Right ventricle myocardium inferior (tissue), 1 donor: ENCODE measurements at places on chromosomes 2 and 18. TPM values are rescaled to one million over a fixed set of nuclear protein-coding genes. Genes with fewer than 3 reads are reported as not detected.

DNA sequence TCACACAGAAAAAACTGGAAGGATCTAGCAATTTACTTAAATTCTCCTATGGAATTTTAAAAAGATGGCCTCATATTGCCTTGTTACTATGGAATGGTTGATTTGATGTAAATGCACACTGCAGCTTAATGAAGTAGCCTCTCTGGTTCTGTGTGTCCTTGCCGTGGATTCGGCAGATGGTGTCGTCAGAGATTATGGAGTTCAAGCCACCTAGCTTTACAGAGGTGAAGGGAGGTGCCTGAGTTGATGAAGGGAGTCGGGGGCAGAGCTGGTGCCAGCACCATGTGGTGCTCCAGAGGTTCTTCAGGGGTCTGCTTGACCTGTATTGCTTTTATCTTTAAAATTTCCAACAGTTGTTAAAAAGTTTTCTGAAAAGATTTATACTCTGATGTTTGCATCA is 48.8 kb downstream of the ASAP2 start:
- no peak for DNase-seq

GRCh38 chr2:216756435-216756834 is 61.1 kb upstream of the IGFBP5 start:
- DNase-seq = no peak

DNA sequence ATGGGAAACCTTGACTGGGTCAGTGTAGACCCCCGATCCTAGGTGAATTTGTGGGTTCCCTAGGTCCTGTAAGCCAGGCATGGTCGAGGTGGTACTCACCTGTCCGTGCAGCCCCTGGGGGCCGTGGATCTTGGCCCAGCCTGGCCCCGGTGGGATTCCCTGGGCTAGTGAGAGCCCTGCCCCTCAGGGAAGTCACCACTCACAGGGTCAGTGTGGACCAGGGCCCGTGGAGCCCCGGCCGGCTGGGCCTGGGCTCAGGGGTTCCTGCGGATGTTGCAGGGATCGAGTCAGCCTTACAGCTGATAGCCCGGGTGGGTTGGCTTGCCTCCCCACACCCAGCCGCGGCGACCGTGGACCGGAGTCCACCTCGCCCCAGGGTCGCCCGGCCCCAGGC is 528 bp downstream of the ATG9A start:
- DNase-seq = no peak

GRCh38 chr2:69021727-69022126 is 8.7 kb downstream of the ANTXR1 start:
- DNase-seq = no peak

DNA sequence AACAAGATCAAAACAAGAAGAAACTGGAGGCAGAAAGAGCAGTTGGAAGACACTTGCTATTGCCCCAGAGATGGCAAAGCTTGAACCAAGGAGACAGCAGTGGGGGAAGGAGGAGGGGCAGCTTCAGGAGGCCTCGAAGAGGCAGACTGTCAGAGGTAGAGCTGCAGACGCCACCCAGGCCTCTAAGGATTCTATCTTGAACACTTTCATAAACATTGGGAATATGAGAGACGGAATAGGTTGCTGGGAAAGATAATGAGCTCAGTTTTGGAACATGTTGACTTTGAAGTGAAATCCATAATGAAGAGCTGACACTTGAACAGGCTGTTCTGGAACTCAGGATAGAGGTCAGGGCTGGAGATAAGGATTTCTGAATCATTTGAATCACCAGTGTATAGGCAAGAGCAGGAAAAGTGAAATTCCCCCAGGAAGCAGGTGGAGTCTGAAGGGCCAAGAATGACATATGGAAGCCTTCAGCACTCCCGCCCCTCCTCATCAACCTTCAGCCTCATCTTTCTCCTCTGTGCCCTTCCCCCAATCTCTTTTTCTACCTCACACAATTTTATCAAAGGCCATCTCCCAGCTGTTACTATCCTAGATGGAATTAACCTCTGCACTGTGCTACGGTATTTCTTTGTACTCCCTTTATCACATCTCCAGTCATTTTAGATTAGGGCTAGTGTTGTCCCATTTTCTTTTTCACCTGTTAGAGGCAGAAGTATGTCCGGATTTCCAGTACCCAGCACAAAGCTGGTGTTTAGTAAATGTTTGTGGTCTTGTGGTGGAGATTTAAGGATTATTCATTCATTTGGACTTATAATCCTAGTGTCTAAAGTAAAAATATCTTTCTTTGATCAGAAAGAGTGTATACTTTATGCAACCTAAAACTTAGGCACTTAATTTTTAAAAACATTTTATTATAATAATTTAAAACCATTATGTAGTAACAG is 47.5 kb upstream of the RTN4 start:
- no peak for DNase-seq

GRCh38 chr2:220502539-220502938 is 875.1 kb downstream of the SLC4A3 start:
- DNase-seq = no peak

- no peak for DNase-seq
These were observed 610.2 kb downstream of the ZEB2 start for GRCh38 chr2:143909577-143910353.

DNA sequence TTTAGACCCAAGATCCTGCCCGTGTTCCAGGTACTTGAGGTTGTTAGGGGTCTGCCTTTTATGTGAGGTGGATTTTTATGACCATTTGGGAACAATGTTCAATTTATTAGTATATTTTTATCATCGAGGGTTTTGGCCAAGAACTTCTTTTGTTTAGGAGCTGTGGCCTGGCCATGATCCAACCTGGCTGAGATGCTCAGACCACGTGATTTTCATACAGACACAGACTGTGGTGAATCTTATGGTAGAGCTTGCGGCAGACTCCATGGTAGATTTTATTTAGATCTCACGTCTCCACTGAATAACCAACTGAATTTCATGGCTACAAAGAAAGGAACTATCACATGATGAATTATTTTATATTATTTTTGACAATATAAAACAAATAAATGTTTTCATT is 405.5 kb upstream of the VWC2L start:
- no peak for DNase-seq

DNA sequence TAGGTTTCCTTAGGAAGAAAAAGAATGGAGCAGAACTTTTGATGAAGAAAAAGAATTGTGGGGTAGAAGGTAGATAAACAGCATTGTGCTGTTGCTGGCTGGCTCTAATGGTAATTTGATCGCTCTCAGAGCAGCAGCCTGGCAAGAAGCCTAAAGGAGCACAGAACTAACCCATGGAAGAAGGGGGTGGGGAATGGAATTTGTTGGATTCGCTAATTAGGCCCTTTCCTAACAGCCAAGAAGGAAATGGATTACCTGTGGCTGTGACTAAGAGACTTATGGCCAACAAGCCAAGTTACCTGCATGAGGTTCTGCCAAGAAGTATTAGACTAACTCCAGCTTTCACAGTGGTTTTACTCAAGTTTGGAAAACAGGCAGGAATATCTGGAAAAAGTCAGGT is 210.6 kb downstream of the IKZF2 start:
- DNase-seq = no peak

- no peak for DNase-seq
These were observed 286.2 kb downstream of the TMX3 start for GRCh38 chr18:68428661-68429060.

DNA sequence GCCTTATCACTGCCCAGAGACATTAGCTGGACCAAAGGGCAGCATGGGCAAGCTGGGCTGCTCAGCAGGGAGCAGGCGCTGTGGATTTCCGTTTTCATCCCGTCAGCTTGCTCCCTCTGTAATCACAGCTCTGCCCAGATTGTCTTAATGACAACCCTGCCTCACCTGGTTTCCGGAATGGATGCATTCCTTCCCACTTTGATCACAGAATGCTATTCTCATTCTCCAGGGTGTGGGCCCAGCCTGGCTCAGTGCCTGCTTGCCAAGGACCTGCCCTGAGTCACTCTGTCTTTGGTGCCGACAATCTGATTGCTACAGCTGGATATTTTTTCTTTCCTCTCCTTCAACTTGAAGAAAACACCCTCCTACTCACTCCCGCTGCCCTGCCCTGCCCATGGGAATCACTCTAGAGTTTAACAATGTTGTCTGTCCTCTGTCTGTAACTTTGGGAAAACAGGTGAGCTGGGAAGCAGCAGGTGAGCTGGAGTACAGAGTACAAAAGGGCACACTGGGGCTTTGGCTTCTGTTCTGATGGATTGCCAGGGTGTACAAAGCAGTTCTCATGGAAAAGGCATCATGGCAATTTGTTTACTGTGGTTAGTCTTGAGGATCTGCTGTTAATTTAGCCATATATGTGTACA is 27.2 kb upstream of the FAM136A start:
- DNase-seq = no peak

DNA sequence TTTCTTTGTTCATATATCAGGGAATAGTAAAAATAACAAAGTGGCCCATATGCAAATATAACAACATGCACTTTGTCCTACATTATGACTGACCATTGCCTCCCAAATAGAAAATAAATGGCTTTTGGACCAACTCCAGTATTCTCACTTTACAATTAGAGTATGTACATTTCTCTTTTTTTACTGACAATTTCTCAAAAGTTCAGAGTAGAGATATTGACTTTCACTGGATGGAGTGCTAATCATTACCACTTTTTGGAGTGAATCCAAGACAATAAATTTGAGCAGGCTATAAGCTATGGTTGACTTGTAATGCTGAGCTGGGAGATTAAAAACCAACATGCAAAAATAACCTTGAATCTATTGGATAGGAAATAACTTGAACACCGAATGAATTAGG is 987.4 kb downstream of the SUCLG1 start:
- DNase-seq = no peak

DNA sequence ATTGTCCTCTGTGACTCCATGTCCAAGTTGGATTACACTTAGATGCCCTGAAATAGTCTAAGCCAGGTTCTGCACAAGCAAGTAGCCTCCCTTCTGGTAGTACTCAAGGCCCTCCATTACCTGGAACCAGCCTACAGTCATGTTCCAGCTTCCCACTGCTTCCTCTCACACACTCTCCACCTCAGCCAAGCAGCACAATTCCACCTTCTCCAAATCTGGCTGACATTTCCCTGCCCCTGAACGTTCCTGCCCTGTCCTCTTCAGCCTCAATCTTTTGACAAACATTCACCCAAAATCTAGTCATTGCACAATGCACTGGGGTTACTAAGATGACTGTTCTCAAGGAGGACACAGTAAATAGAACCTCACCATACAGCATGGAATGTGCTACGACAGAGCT is 95.3 kb upstream of the KLHL29 start:
- no peak for DNase-seq

- no peak for DNase-seq
These were observed 25.8 kb upstream of the ERICH2 start for GRCh38 chr2:170744248-170745002.

DNA sequence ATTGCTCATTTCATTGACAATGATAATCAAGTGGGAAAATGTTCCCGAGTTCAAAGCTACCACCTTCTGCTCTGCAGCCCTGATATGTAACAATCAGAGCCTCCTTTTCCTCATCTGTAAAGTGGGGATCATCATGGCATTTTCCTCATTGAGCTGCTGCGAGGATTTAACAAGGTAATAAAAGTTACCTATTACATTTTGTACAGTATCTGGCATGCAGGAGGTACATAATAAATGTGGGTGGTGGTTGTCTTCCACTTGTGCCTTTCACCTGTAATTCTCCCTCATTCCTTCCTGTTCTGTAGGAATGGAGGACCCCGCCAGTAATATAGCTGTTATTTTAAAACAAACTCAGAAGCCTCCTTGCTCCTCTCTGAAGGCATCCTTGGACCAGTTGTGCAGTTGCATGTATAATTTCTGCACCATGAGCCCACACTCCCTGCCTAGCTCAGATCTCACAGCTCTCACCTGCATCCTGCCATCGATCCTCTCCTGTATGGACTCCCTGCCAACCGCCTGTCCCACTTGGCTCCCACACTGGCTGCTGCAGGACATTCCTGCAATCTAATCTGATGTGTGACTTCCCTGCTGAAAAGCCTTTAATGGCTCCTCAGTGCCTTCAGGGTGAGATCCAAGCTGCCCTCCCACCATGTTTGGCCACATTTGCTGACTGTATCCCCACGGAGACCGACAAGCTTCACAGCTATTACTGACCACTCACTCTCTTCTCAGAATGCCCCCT is 350.4 kb downstream of the EN1 start:
- DNase-seq = no peak

- no peak for DNase-seq
These were observed 61.7 kb downstream of the PPP4R1 start for GRCh38 chr18:9552616-9553015.

DNA sequence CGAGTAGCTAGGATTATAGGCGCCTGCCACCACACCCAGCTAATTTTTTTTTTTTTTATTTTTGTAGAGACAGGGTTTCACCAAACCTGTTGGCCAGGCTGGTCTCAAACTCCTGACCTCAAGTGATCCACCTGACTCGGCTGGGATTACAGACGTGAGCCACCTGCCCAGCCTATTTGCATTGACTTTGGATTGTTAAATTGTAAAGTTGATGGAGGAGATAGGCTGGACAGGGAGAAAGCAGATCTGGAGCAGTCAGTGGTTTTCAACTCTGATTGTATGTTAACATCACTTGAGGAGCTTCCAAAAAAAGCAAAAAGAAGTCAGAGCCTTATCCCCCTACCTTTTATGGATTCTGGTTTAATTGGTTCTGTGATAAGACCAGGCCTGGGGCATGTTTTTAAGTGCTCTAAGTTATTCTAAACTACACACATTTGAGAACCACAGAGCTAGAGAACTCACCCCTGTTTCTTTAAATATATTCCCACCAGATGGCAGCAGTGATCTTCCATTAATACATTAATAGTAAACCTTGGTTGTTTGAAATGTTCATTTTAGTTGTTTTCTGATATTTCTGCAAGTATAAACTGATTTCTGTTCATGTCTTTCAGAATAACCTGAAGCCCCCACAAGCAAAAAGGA is 7.5 kb downstream of the C2orf49 start:
- DNase-seq = no peak

DNA sequence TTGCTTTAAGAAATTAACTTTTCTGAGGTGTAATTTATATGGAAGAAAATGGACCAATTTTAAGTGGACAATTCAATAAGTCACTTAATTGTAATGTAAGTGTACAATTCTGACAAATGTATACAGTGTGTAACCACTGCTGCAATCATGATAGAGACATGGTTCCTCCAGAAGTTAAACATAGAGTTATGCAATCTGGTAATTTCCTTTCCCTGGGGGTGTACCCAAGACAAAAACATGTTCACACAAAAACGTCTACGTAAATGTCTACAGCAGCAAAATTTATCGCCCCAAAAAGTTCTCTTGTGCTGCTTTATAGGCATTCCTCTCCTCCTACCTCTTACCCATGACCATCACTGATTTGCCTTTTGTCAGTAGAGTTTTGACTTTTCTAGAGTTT is 141.5 kb downstream of the AQP4 start:
- DNase-seq = no peak

DNA sequence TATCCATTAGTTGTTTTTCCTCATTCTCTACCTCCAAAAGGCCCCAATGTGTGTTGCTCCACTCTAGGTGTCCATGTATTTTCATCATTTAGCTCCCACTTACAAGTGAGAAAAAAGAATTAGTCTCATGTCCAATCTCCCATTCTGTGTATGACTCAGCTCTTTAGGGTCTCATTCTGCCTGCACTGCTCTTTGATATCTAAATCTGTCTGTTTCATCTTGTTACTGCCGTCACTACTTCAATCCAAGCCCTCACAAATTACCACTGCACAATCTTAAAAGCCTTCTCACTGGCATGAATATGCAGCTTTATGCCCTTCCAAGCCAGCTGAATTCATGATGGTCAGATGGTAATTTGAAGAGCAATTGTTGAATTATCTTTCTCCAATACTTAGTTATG is 480.5 kb downstream of the TRIB2 start:
- no peak for DNase-seq

GRCh38 chr2:152879275-152879674 is 160.9 kb downstream of the ARL6IP6 start:
- DNase-seq = no peak

Gene RNF125
- total RNA-seq = 5.6 TPM

Gene IGFBP2
- 60.1 TPM for total RNA-seq

Gene ASAP2
- total RNA-seq = 12.9 TPM

Gene ALK
- 0.08 TPM for total RNA-seq

Gene BCS1L
- 51.1 TPM for total RNA-seq

Gene CHRND
- total RNA-seq = not detected

Gene ABCB11
- 0.32 TPM for total RNA-seq
